EH (cell line): ENCODE measurements at places on chromosomes 2 and 18.
A peak's percentile ranks its signal among the peaks of the same experiment; 100 is the strongest.

- no peak for DNase-seq
These were observed 7.3 kb downstream of the INSIG2 start for GRCh38 chr2:118095610-118096009.

GRCh38 chr2:229335877-229336346, 64.8 kb upstream of the PID1 start:
- DNase-seq, result peak; percentile 6

DNA sequence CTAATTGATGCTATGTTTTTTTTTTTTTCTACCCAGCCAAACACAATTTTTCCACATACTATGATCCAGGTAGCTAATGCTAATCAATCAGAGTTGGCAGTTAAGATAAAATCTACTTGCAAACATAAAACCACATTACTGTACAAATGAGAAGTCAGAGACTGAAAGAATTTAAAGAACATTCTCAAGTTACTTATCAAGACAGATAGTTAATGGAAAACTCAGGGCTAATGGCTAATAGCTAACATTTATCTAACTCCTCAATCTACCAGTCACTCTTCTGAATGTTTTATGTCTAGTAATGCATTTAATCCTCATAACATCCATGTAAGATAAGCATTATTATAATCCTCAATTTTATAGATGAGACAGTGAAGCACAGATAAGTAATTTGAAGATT, 537.6 kb upstream of the SETBP1 start:
- DNase-seq, result no peak

- no peak for DNase-seq
These were observed 249.1 kb downstream of the ATAD2B start for GRCh38 chr2:23677836-23678235.

GRCh38 chr2:181573140-181573736, 83.7 kb downstream of the CERKL start:
- DNase-seq, result peak; percentile 49
